ENCODE measurements at places on chromosomes 3 and 15.

DNA sequence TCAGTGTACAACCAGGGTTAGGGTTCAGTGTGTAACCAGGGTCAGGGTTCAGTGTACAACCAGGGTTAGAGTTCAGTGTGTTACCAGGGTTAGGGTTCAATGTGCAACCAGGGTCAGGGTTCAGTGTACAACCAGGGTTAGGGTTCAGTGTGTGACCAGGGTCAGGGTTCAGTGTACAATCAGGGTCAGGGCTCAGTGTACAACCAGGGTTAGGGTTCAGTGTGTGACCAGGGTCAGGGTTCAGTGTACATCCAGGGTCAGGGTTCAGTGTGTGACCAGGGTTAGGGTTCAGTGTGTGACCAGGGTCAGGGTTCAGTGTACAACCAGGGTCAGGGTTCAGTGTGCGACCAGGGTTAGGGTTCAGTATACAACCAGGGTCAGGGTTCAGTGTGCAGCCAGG, 33.3 kb downstream of the CYP11A1 start:
- no peak for DNase-seq

GRCh38 chr3:34351882-34352777, 553.7 kb downstream of the PDCD6IP start:
- DNase-seq: peak; percentile 86

DNA sequence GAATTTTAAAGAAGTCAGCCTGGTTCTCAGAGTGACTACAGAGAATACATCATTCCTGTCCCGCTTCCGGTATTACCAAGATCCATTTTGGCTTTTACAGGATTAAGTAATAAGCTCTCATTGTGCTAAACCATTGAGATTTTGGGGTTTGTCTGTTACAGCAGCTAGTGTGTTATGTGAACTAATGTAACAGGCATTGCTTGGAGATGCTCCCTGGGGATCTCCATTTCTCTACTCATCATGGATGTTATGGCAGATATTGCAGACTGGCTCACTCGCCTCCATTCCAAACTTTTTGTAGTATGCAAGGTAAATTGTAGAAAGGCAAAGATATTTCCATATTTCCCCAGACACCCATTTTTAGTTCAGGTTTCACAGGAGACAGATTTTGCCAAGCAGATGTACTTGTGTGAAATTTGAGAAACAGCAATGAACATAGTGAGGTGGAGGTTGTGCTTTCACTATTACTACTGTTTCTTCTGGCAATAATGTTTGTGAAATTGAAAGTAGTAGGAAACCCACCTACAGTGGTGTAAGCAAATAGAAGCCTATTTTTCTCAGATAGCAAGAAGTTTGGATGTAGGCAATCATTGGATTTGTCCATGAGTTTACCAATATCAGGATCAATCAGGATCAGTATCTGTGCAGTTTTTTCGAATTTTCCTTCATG, 177.1 kb upstream of the GALNT15 start:
- DNase-seq: no peak

GRCh38 chr3:193776626-193777358, 183.8 kb downstream of the OPA1 start:
- DNase-seq: no peak

DNA sequence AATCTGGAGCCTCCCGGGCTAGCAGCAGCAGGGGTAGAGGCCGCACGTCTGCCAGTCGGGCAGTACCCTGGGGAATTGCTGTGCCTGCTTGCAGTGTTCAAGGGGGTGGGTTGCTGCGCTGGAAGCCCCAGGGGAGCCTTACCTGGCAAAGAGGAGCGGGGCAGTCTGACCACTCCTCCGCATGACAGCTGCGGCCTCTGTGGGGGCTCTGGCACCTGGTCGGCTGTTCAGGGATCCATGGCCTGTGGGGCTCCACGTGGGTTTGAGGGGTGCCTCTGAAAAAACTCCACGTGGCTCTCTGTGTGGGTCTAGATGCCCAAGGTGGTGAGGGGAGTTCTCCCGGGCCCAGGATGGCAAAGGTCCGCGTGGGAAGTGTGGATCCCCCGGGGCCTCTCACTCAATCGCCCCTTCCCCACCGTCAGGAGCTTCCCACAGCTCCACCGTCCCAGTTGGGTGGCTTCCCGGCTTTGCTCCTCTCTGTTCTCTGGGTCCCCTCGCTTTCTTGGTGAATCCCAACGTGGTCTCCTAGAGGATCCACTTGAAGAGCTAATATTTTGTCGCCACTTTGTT, 184.5 kb downstream of the EFHB start:
- no peak for DNase-seq

GRCh38 chr3:30324587-30324986, 281.8 kb upstream of the TGFBR2 start:
- DNase-seq: no peak

- no peak for DNase-seq
Measured at GRCh38 chr3:81442758-81443456, 318.5 kb downstream of the GBE1 start.

DNA sequence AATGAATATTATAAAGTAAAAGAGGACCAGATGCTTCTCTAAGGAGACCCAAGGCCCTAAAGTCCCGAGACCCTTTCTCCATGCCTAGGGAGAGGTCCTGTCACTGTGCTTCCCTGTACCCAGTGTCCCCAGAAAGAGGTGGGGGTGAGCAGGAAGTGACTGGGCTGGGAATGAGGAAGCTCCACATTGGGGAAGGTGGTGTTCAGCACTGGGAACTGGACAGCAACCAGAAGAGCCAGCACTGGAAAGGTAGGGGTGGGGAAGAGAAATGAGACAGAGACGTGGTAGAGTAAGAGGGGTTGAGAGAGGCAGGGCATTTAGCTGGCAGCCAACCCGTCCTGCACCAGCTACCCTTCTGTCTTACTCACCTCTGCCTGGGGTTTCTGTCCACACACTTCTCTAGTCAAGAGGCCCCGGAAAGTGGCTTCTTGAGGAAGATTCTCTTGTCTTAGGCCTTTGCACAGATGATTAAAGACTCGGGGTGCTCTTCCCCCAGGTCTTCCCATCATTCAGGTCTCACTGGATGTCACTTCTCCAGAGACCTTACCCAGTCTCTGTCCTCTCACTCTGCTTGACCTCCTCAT, 12.2 kb downstream of the RRP9 start:
- peak; percentile 46 for DNase-seq

GRCh38 chr3:137217733-137218132, 259.9 kb downstream of the IL20RB start:
- DNase-seq: peak; percentile 47

- no peak for DNase-seq
Measured at GRCh38 chr15:73620078-73620477, 13.1 kb downstream of the NPTN start.

- DNase-seq: no peak
Measured at GRCh38 chr3:94099311-94099710, 36.5 kb downstream of the NSUN3 start.

DNA sequence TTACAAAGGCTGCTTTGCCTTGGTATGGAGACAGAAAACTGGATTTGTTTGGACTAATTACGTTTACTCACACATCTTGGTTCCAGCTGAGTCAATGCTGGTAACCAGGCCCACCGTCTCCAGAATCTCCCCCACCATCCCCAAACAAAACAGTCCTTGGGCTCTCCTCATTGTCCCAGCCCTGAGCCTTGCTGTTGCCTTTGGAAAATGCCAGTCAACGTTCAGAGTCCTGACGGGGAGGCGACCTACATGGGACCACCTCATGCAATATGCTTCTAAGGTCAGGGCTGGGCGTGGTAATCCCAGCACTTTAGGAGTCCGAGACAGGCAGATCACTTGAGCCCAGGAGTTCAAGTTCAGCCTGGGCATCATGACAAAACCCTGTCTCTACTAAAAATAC, 85.2 kb upstream of the IQSEC1 start:
- no peak for DNase-seq

- no peak for DNase-seq
Measured at GRCh38 chr3:34634939-34635338, 836.5 kb downstream of the PDCD6IP start.

DNA sequence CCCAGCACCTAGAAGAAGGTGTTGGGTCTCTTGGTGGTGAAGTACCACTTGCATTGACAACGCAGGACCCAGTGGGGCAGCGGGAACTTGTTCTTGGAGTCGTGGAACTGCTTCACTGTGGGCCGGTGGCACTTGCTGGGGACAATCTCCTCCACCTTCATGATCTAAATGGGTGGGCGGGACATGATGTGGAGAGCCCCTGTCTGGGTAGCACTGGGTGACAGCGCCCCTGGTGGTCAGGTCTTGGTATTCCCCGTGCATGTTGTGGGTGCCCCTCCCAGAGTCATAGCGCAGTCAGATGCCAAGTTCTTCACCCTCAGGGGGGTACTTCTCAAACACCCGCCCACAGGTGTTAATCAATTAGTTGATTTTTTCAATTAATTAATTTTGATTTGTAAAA, 60.2 kb downstream of the AGBL1 start:
- DNase-seq: peak; percentile 57

DNA sequence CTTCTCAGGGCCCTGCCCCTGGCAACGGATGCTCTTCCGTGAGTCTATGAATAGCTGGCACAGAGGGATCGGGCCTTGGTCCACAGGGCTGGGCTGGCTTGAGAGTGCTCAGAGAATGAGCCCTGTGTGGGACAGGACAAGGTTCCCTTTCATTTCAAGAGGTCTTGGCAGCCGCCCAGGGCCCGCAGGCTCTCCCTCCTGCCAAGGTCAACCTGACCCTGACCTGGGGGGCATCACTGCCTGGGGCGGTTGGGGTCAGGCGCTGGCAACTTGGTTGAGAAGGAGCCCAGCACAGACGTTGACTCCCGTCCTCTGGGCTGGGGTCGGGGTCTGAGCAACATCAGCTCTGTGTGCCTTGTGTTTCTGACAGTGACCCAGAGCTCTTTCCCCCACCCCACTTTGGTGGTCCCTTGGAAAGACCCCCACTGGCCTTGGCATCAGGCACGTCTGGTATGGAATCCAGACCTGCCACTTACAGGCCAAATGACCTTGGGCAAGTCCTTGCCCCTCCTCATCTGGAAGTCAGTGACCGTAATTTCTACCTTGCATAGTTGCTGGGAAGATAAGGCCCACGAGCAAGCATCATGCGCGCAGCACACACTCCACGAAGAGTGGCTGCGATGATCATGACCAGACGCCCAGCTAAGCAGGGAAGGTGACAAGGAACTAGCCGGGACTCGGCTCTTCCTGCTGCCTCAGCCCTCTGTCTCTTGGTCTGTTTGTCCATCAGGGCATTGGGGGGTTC, 36.4 kb downstream of the EPHB3 start:
- DNase-seq: no peak

DNA sequence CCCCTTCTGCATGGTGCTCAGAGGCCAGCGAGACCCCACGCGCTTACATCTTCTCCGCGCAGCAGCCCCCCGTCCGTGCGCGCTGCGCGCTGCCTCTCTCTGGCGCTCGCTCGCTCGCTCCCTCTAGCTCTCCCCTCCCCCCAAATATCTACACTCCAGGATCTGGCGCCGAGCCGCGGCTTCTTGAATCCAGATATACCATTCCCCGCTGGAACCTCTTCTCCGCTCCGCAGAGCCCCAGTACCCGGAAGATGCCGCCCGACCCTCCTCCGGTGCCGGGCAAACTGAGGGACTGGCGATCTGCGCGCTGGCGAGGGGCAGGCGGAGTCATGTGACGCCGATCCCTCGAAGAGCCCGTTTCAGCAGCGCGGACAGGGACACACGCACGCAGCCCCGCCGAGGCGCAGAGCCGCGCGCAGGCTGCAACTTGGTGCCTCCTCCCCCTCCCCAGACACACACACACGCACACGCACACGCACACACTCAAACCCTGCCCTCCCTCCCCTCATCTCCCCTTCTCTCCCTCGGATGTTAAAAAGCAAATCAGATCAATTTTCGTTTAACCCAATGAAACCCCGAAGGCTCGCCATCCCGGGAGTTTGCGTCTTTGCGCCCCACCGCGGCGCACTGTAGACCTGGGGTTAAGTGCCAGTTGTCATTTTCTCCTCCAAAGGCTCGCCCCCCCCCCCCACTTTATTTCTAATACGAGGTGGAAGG, at the start of gene RASGRF1:
Gene RASGRF1 (minus strand): TSS at position 294 of the 717 bp plus-strand sequence. CDS start 282 bp downstream, at position 12.
- DNase-seq: peak; percentile 55

GRCh38 chr3:190252080-190252479, 70.2 kb downstream of the CLDN1 start:
- peak; percentile 36 for DNase-seq

GRCh38 chr3:11583638-11584046, 60.1 kb downstream of the VGLL4 start:
- no peak for DNase-seq

GRCh38 chr15:29708519-29708918, 113.7 kb downstream of the TJP1 start:
- DNase-seq: no peak

GRCh38 chr3:128432301-128432970, 34.3 kb downstream of the DNAJB8 start:
- DNase-seq: peak; percentile 64

DNA sequence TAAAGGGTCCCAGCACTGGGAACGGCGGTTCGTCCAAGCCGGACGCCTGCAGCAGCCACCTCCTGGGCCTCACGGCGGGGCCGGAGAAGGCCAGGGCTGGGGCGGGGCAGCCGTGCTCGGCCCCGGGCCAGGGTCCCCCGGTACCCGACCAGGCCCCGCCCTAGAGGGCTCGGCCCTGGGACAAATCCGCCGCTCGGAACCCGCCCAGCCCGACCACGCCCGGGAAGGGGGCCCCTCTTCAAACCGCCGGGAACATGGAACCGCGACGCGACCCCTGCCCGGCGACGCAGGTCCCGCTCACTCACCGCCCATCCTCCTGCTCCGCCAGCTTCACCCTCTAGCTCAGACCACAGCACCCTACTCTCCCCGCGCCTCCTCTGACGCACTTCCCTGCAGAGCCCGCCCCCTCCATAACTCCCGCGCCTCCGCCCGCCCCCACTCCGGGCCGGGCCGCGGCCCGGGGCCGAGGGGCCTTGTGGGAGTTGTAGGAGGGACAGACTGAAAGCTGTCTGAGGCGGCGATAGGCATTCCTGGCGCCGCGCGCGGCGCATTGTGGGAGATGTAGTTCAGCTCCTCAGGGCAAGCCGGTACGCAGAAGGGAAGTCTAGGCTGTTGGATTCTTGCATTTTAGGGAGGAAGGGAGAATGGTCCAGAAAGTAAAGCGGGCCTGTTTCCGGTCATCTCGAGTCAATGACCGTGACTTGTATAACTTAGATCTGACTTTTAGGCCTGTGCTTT, at the start of gene CLDND1:
Gene CLDND1 (minus strand): TSS at position 359 of the 738 bp plus-strand sequence. CDS start 1,478 bp downstream, outside the sequence.
- DNase-seq: peak; percentile 99

- peak; percentile 98 for DNase-seq
Measured at GRCh38 chr3:23710555-23710954, 95.2 kb upstream of the UBE2E1 start.
